ACHN (cell line): ENCODE measurements at places on chromosomes 7 and 10.
A peak's percentile ranks its signal among the peaks of the same experiment; 100 is the strongest.

DNA sequence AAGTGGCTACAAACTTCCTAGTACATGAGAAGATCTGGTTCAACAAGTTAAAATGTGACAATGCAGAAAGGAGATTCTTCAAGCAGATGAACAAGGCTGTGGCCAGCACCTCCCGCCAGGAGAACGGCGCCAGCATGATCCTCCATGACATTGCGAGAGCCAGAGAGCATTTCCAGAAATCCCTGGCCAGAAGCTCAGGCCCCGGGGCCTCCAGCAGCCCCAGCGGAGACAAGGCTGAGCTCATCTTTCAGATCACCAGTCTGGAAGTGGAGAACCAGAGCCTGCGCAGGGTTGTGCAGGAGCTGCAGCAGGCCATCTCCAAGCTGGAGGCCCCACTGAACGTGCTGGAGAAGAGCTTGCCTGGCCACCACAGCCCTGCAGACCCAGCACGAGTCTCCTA, 40.1 kb upstream of the ZNF273 start:
- no peak for DNase-seq

GRCh38 chr7:55128693-55129394, 110.0 kb downstream of the EGFR start:
- DNase-seq = peak; percentile 61

- DNase-seq = no peak
These were observed 26.4 kb downstream of the MACC1 start for GRCh38 chr7:20190560-20191390.

GRCh38 chr10:22343731-22344130, 1.6 kb upstream of the SPAG6 start:
- DNase-seq = no peak

GRCh38 chr7:136923111-136923667, 54.7 kb downstream of the CHRM2 start:
- no peak for DNase-seq

DNA sequence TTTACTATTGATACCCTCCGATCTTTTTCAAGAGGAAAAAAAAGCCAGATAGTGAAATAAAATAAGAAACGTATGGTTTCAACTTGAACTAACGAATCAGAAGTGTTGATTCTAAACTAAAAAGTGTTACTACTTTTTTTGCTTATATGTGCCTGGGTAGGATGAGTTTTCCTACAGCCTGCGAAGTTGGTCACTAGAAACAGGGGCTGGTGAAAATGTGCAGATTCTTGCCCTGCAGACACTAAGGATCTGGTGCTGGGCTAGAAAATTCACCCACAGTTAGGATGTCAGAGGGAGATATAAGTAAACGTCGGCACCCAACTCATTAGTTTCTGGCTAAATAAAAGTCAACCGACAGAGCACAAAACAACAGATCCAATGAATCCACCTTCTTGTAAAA, 298.7 kb upstream of the NFE2L3 start:
- DNase-seq = no peak

DNA sequence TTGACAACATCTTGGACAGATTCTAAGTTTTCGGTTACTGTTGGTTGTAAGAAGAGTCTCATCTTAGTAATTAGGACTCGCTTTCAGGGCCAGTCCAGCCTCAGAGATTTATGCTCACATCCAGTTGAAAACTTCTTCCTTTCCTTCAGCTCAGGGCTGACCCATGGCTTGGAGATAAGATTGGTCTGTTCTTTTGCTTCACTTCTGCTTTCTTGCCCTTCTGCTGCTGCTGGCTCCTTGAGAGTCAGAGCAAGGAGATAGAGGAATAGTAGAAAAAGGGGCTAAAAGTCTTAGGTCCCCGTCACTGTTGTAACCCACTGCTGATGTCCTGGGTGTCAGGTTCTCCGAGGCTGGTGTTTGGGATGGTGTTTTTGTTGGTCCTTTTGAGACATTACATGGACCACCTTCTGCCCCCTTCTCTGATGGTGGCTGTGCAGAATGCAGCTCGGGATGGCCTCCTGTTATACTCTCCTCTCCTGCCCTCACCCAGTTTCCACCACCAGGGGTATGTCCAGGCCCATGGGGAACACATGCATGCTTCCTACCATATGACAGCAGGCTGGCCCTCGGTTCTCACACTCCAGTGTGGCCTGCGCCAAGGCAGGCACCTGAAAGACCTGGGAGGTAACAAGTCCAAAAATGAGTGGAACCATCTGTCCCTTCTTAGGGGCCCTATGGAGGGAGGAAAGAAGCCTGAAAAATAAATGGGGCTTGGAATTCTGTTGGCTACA, 67.8 kb upstream of the PCBD1 start:
- no peak for DNase-seq

DNA sequence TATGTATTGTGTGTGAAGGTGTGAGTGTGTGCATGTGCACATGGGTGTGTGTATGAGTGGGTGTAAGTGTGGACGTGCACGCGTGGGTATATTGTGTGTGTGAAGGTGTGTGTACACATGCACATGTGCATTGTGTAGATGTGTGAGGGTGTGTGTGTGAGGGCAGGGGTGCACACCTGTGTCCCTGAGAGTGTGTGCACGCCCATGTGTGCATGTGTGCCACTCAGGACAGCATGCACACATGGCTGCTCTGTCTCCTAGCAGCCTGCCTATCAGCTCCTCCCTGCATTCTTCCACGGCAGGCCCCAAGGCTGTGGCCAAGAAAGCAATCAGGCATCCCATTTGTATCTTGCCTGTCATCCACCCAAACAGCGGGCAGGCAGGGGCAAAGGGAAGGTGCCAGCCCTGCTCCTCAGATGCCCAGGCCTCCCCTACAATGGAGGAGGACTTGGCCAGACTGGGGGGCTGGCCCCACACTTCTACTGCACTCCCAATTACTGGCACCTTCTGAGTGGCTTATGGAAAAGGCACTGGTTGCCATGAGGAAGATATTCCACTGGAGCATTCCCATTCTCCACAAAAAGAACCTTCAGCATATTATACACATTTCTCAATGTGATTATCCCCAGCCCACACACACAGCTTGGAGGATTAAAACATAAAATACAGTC, 380.4 kb upstream of the ZMIZ1 start:
- DNase-seq = peak; percentile 19

DNA sequence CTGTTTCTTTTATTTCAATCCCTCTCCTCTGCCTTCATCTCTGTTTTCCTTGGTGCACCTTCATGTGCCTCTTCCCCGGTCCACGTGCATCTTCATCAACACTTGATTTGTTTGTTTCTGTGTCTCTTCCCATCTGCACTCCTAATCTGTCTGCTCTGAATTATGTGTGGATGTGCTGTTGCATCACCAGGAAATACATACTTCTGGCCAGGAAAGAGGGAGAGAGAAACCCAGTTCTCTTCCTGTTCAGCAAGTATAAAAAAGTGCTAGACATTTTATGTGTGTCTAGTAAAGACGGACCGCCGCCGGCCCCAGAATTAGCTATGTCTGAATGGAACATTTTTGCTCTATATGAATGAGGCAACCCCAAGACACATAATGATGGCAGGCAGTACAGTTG, 93.8 kb downstream of the CALD1 start:
- DNase-seq = no peak

DNA sequence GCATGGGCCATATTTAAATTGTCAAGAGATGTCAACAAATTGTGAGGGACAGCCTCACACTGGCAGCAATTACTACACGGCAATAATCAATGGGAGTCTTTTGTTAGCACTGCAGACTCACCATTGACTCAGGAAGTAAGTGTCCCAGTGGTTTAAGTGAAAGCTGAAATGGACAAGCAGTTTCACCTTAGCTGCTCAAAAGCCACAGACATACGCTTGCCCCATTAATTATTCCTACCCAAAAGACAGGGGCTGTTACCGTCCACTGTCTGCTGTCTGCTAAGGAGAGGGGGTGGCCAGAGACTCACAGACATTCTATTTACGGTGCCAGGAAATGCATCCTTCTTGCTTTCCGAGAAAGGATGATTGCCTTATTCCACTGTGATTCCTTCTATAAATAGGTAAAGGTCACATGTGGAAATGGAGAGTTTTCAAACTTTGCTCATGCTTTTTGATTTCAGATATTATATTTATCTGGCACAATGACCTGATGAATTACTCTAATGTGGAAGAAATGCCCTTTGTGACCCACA, 309.7 kb upstream of the NFE2L3 start:
- no peak for DNase-seq

DNA sequence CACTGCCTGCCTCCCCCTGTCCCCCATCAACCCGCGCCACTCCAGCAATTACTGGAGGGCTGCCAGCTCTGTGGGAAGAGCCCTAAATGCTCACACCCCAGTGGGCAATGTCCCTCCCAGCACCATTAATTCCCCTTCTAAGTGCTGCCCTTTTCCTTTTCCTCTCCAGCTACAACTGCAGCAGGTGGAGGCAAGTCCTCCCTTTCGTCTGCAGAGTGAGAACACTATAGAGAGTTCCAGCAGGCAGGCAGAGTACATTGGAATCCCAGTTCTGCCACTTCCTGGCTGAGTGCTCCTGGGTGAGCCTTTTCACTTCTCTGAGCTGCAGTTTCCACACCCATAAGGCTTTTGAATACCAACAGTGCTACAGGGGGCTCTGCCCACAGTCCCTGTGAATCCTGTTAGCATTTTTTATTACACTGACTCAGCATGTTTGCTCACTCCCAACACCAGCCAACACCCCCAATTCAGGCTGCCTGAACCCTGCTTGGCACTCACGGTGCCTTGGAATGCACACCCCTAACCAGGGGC, 447.0 kb downstream of the GRID1 start:
- no peak for DNase-seq

DNA sequence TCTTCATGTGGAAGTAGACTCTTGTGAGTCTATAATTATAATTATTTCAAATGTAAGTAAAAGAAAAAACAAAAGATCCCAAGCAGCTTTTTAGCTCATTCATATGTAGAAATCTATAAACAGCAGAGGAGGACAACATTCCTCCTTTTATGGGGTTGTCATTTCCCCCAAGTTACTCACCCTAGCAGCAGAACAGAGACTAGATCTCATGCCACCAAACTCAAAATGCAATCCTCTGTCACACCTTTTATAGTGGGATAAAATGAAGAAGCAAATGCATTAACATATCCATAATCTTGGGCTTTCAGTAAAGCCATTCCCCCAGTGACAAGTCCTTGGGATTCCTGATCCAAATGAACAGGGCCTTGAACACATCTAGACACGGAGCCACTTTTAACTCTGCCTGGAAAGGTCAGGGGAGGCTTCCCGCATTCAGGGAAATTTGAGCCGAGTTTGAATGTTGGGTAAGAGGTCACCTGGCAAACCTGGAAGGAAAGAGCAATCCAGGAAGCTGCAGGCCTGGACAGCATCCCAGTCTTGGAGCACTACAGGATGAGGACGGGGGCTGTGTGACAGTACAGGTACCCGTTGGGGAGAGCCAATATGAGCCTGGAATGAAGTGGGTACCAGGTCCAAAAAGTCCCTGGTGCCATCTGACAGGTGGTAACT, 76.4 kb downstream of the DOCK4 start:
- DNase-seq = no peak

- no peak for DNase-seq
These were observed 9.2 kb downstream of the PDZD7 start for GRCh38 chr10:101021692-101022251.

GRCh38 chr7:81721437-81721836, 48.4 kb downstream of the HGF start:
- no peak for DNase-seq

DNA sequence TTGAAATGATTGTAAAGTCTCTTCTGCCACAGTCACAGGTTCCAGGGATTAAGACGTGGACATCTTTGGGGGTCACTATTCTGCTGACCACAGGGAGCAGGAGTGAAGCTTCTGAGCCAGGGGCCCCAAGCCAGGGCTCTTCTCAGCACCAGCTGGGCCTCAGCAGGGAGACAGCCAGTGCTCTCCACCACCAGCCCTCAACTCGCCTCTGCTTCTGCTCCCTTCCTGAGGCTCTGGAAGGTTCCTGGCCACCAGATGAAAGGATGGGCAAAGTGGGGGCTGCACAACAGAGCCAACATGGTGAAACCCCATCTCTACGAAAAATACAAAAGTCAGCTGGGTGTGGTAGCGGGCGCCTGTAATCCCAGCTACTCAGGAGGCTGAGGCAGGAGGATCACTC, 11.2 kb upstream of the CRYGN start:
- DNase-seq = no peak

DNA sequence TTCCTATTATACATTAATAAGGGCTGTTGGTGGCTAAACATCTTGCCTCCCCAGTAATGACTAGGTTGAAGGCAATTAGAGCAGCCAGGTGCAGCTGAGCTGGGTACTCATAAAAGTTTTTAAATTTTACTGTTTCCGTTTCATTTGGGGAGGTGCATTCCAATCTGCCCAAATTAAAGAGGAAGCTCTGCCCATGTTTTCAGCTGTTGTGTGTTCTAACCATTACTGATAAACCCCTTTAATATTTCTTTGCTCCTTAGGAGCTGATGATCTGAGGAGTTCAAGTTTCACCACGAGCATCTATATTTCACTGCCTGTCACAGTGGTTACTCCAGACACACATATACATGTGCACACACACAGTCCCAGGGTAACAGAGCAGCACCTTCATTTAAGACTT, 94.4 kb downstream of the JAZF1 start:
- DNase-seq = no peak

DNA sequence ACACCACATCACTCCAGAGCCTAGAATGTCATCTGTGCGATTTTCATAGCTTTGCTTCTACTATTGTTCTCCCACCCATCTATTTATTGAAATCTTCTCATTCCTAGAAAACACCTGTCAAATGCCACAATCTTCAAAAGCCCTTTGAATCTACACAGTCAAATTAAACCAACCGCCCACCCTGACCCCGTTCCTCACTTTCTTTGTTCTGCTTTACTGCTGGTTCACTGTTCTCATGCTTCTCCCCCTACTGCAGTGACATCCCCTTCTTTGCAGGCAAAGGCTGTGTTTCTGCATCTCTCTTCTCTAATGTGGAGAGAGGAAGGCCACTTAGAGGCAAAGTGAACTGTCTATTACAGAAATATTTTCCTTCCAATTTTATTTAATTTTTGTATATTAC, 152.4 kb upstream of the NEBL start:
- no peak for DNase-seq

DNA sequence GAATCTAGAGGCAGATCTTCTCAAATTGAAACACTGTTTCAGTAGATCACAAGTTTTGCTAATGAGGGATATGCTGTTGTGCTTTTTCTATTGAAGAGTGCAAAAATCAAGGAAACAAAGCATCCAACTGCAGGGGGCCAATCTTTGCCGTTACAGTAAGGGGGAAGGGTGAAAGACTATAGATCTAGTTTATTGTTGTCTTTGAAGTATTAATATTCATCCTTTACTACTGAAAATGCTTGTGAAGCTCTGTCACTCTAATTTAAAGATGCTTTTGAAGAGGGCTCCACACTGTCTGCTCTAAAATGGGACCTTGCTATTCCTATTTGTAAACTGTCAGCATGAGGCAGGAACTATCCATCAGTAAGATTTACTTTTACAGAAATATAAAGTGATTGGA, 110.3 kb downstream of the MBL2 start:
- DNase-seq = no peak

DNA sequence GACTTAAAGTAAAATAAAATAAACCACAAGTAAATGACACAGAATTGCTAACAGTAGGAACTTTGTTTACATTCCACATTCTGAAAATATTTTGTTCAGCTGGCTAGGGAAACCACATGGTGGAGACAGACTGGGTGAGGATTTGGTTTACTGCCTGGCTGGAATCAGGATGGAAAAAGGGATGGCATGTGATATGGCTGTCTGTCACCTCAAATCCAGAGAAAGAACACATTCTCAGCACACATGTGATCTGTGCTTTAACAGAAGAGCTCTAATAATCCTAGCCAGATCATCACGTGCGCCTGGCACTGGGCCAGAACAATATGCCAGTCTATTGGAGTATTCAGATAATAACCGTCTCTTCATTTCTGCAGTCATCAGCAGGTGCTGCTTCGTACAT, 90.9 kb upstream of the PIP4K2A start:
- DNase-seq = peak; percentile 54
